ENCODE measurements at places on chromosomes 1 and 21.

- no peak for DNase-seq
These were observed 38.8 kb downstream of the ERI3 start for GRCh38 chr1:44316231-44316759.

DNA sequence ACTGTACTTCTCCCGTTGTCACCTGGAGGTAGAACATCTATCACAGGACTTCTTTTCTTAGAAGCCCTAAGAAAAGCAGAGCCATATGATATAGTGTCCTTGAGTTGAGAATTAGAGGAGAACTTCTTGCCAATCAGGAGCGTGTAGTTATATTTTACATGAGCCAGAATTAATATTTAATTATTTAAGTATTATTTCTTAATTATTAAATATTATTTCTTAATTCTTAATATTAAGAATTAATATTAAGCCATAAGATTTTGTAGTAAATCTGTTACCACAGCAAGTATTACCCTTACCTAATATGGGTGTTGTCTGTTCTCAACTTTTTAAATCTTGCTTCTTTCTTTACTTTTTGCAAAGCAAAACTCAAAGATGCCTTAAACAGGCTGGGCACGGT lies 10.2 kb upstream of the APCS start:
- no peak for DNase-seq

DNA sequence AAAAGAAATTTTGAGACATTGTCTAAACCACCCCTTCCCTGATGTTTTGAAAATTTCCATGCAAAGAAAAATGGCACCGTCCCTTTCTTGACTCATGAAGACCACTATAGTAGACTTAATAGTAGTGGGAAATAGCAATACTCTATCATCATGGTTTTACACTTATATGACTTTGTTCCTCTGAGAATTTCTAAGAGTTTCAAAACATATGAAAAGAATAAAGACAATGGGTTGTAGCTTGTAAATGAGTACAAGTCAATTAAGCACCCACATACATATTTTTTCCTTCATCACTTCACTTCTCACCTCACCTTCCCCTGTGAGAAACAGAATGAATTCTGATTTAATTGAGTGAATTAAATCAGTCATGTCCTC lies 151.7 kb downstream of the LYPLAL1 start:
- no peak for DNase-seq

DNA sequence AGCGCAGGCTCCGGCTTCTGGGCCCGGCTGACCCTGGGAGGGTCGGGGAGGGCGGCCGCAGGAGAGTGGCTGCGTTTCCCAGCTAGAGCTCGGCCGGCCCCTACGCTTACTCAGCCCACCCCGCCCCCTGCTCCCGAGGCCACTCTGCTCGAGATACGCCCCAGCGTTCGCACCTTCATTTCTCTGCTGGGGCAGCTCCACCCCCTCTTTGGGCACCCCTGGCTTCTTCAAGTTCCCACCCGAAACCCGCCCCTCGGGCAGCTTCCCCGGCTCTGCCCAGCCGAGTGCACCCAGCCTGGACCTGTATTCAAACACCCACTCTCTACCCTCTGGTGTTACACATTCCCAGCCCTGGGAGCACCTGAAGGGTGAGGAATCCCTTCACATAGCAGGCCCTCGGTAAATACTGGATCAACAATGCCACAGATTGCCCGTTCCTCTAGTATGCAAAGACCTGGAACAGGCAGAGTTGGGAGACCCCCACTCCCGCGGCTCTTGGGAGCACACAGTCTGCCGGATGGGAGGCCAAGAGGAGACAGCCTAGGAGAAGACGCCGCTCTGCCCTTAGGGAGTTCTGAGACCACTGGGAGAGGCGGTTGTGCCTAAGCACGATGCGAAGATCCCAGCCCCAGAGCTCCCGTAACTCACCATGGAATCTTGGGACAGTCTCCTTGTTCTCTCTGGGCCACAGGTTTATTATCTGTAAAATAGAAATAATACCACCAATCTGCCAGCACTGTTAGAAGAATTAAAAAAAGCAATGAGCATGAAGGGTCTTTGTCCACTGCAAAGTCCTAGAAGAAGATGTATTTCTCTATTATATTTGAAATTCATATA lies 566 bp upstream of the PAQR7 start:
- no peak for DNase-seq

DNA sequence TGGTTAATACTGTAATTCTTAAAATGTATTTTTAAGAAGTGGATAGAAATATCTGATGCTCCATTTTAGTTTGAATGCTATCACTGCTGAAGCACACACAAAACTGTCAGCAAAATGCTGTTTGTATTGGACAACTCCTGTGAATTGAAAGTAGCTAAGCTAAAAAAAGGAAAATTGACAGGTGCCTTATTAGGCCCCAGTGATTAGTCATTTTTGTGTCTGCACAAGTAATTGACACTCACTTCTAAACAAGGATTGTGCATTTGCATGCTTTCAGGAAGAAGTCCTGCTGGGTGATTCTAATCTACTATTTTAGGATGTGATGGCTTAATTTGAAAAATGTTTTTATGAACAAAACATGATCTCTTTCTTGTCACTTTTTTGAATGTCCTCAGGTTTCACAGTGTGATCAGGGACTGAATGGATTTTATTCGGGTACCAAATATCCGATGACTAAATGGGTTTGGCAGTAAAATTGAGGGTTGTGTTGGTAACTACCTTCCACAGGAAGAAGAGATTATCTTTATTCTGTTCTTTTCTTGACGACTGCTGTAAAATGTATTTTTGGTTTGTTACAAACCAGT lies 13.0 kb upstream of the MAP3K7CL start:
- DNase-seq, result no peak

DNA sequence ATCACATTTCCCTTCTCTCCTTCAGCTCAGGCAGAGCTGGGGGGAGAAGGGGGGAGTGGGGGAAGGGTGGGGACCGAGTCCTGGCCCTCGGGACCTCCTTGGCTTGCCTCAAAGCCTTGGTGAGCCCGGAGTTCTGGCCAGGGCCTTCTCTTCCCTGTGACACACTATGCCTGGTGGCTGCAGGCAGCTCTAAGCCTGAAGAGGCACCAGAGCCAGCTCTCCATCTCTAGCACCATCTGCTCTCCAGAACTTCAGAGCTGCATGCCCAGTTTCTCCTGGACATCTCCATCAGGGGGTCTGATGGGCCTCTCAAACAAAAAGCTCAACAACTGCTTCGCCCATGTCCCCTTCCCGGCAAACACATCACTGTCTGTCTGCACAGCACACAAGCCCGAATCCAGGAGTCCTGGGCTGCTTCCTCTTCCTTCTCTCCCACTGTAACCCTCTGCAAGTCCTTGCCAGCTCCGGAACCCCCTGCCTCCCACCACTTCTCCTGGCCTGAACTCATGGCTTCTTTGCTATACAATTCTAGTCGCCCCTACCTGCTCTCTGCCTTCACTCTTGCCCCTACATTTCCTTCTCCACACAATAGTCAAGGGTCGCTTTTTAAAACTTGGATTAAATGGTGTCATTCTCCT lies 26.5 kb downstream of the KIAA1614 start:
- no peak for DNase-seq

DNA sequence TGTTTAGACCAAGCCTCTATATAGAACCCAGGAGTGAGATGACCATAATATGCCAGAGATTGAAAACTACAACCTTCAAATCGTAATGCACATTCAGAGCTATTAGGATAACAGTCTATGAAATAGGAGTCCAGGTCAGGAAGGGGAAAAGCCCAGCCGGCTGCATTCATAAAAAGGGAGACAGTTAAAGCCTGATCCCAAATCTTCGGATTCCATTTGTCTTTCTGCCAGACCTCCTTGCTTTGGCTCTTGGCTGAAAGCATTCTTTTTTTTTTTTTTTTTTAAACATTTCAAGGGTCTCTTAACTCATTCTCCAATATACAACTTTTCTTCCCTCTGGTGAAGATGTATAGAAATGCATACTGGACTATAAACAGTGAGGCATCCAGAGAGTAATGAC lies 81.1 kb downstream of the NTPCR start:
- DNase-seq, result no peak

- DNase-seq, result no peak
These were observed 90.9 kb upstream of the DIRAS3 start for GRCh38 chr1:68141071-68142021.

- peak; percentile 42 for DNase-seq
These were observed 1995.8 kb downstream of the NCAM2 start for GRCh38 chr21:22993822-22994574.

GRCh38 chr21:44696572-44696971 lies 400 bp upstream of the KRTAP10-12 start:
- DNase-seq, result no peak
